Panc1 (cell line): ENCODE measurements at places on chromosomes 11 and 22.

DNA sequence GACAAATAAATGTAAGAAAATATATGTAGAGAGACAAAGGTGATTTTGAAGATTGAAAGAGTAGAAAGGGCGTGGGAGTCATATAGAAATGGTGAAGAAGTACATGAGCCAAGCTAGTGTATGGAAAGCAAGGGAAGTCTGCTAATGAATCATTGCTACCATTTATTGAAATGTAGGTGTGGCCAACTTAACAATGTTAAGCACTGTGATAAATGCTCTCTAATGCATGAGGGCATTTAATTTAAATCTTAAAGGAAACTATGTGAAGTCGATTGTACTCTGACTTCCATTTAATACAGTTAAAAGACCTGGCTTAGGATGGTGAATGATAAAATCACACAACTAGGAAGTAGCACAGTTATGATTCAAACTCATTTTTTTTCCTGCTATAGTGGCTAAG, 219.9 kb downstream of the CASP12 start:
- DNase-seq, result no peak

GRCh38 chr11:75945947-75946346, 130.9 kb downstream of the UVRAG start:
- DNase-seq, result no peak

- DNase-seq, result no peak
Observed at GRCh38 chr22:47850644-47851151, 1088.2 kb downstream of the TBC1D22A start.

DNA sequence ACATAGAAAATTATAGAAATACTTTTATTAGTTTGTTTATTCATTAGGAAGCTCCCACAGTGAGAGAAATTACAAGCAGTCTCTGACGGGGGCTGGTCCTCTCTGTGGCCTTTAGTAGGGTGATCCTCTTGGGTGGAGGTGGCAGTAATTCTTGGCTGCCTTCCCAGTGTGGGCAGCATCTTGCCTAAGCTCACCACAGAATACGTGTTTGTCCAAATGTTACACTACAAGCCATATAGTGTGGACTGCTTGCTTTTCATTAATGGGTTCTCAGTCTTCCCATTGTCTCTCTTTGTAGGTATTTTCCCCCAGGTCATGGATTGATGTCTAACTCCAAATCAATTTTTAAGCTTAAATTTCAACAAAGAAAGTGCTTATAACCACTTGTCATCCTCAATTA, 43.3 kb downstream of the ENDOD1 start:
- DNase-seq, result no peak

DNA sequence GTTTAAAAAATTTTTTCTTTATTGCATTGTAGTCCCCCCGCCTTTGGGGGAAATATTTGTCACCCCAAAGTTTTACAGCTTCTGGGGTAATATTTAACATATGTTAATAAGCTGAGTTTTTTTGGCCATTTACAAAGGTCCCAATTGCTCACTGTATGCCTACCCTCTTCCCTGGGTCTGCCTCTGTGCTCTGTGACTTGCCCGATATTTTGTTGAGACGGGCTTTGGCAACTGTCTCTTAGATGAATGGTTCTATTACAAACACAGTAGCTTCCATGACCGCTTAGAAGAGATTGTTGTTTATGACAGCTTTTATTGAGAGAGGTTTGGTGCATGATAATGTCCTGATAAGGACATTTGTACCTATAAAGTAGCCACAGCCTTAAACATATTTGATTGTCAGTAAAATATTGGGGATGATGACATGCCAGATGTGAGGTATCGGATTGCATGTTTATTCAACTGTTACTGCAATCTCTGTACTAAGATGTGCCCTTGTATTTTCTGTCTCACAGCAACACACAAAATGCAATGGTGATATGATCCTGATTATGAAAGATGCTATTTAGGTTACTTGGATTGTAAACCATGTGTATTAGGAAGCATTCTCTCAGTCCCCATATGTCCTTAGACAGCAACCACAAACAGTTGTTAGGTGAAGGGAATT, 103.1 kb downstream of the TEAD1 start:
- DNase-seq, result no peak

DNA sequence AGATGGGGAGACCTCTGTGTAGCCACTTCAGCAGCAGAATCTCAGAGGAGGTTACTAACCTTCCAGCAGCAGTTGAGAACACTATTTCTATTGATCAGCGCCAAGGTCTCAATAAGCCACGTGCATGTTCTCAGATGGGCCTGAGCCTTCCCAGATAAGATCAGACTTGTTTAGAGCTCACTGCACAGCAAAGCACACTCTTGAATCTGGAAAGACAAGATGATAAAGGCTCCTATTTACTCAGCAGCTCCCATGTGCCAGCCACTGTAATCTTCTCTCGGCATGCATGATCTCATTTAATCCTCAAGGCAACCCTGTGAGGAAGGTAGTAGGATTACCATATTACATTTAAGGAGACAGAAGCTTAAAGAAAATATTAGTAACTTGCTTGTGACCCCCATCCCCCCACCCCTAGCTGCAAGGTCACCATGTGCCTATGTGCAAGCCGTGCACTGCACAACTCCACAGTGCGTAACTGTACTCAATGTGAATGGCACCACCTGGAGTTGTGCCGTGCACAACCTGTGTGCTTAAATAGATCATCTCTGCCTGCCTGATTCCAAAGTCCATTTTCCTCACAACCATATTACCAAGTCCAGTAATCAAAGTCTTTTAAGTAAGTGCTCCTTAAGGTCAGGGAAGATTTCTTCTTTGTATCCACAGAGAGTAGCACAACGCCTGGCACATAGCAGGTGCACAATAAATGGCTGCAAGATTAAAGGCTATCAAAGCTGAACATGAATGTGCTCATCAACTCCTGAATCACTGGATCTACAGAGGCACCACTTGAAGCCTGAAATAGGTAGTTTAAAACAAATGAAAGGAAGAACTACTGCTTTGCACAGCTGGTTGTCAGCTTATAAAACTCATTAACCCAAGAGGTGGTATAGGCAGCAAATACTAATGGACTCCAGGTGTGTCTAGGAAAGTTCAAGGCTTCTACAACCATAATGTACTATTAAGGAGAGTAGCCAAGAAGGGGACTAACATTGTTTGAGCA, 293.8 kb downstream of the BUD13 start:
- DNase-seq, result no peak

- no peak for DNase-seq
Observed at GRCh38 chr11:108933630-108934029, 268.8 kb downstream of the DDX10 start.

DNA sequence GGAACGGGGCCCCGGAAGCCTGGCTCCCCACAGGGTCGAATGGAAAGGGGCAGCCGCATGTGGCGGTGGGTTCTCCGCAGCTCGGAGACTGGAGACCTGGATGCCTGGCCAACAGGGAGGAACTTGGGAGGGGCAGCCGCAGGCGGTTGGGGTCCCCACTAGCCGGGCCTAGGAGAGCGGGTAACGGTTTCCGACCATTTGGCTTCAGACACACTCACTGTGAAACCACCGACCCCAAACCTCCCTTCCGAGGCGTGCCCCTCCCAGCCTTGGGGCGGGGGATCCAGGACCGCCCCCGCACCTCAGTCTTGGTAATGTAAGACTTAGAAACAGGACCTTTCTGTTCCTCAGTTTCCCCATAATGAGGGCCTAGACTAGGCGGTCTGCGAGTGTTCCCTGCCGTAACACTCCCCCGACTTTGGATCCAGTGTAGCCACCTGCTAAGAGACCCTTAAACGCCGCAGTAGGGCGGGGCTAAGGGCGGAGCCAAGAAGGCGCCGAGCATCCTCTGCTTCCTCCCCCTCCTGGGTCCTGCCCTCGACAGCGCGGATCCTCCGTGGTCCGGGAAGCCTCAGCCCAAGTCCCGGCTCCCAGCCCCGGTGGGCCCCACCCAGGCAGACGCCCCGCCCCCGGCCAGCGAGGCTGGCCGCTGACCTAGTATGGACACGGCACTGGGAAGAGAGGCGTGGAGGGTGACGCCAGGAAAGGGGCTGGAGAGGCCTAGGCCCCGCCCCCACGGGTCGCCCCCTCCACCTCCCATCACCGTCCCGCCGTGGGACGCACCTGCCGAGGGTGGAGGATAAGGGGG, 1.8 kb upstream of the RASGRP2 start:
- no peak for DNase-seq

- DNase-seq, result no peak
Observed at GRCh38 chr22:43077121-43077877, 11.9 kb downstream of the TTLL1 start.

GRCh38 chr11:7530013-7530640, 16.3 kb downstream of the PPFIBP2 start:
- no peak for DNase-seq

- no peak for DNase-seq
Observed at GRCh38 chr11:1459764-1460395, 26.7 kb downstream of the MOB2 start.

GRCh38 chr22:45014654-45015053, 4.8 kb upstream of the PHF21B start:
- no peak for DNase-seq

GRCh38 chr11:121592708-121593107, 139.9 kb upstream of the SORL1-AS1 start:
- DNase-seq, result no peak

DNA sequence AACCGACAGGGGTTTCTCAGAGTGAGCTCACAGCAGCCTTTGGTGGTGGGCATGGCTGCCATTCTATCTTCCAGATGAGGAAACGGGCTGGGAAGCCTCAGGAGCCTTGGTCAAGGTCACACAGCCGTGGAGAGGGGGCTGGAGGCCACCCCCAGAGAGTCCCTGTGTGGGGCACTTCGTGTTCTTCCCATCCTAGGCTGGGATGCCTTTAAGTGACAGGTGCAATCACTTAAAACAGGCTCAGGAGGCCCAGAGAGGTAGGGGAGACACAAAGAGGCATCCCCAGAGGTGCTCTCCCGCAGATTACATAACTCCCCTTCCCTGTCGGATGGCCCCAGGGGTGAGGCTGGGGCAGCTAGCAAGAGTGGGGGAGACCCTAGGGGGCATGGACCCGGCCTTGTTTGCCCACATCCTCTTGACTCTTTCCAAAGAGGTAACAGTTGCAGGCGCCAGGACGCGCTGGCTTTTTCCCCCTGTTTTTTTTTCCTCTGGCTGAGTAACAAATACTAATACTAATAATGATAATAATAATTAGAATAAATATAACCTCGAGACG, 17.5 kb upstream of the SHISAL1 start:
- no peak for DNase-seq

DNA sequence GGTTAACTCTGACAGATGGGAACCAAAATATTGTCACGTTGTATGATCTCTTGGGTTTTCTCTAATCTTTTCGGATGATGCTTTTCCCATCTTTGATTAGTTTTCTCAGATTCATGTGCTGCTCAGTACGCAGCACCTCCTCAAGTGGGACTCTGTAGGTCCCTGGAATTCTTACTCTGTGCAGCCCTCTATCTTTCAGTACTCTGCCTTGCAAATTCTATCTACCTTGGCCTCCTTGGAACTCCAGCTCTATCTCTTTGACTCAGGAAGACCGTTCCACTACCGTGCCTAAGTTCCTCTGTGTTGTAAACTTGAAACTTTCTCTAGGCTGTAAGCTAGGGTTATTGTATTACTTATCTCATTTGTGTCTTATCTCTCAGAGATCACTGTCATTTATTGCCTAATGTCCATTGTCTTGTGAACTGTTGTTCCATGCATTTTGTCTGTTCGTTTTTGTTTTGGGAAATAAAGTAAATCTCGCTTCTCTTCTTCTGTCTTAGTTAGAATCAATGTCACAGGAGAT, 20.1 kb upstream of the CHORDC1 start:
- DNase-seq, result no peak

DNA sequence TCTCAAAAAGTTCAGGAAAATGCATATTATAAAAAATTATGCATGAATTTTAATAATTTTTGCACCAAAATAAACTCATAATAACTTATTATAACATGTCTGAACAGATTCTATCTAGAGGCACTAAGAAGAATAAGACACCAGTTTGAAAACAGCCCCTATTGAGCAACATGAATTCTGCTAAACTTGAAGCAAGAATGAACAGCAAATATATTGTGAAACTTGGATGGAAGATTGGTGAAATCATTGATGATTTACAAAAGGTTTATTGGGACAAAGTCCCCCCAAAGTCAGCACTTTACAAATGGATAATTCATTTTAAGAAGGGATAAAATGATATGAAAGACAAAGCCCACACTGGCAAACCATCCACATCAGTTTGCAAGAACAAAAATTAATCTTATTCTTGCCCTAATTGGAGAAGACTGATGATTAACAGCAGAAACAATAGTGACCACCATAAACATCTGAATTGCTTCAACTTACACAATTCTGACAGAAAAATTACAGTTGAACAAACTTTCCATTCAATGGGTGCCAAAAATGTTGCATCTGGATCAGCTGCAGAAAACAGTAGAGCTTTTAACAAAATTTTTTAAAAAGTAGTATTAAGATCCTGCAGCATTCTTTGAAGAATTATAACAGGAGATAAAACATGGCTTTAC, 257.5 kb upstream of the FAT3 start:
- no peak for DNase-seq

- no peak for DNase-seq
Observed at GRCh38 chr11:43930868-43931716, 11.3 kb upstream of the C11orf96 start.

DNA sequence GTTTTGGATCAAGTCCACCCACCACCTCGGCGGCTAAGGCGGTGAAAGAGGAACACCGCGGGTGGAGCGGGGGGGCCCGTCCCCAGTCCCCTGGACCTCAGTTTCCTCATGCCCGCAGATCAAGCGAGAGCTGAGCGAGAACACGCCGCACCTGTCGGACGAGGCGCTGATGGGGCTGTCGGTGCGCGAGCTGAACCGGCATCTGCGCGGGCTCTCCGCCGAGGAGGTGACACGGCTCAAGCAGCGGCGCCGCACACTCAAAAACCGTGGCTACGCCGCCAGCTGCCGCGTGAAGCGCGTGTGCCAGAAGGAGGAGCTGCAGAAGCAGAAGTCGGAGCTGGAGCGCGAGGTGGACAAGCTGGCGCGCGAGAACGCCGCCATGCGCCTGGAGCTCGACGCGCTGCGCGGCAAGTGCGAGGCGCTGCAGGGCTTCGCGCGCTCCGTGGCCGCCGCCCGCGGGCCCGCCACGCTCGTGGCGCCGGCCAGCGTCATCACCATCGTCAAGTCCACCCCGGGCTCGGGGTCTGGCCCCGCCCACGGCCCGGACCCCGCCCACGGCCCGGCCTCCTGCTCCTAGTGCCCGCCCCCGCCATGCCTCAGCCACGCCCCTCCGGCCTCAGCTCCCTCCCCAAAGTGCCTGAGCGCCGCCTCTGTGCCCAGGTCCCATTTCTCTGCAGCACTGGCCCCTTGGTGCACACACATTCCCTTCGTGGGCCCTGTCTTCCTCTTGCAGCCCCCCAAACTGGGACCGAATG, 12.7 kb downstream of the MAFF start:
- no peak for DNase-seq

GRCh38 chr22:37345863-37346504, 63.7 kb downstream of the CYTH4 start:
- no peak for DNase-seq

DNA sequence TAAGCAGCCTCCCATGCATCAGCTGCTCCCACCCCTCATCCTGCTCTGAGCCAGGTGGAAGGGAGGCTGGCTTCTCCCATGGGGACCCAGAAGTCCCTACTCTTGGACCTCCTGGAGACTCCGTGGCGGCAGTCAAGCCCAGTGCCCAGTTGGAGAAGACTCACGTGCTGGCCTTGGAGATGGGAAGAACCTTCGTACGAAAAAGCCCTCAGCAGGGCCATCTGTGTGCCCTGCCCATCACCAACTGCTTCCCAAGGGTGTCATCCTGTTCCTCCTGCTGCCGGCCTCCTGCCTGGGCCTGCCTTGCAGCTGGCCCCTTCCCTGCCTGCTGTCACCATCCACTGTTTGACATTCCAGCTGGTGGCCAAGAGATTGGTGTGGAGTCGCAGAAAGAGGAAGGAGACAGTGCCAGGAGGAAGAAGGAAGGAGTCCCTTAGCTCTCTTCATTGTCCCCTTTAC, 28.0 kb downstream of the ARHGAP1 start:
- DNase-seq, result no peak
